ENCODE measurements at places on chromosomes 13 and 19.

GRCh38 chr13:47190696-47191305 lies 293.9 kb upstream of the HTR2A start:
- no peak for DNase-seq

GRCh38 chr13:75347457-75347856 lies 134.5 kb downstream of the TBC1D4 start:
- DNase-seq, result no peak

DNA sequence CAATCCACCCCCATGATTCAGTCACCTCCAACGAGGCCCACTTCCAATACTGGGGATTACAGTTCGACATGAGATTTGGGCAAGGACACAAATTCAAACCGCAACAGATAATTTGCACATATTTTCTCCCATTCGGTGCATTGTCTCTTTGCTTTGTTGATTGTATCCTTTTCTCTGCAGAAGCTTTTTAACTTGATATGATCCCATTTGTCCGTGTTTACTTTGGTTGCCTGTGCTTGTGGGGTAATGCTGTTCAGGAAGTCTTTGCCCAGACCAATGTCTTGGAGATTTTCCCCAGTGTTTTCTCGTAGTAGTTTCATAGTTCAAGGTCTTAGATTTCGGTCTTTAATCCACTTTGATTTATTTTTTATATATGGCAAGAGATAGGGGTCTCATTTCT lies 330.8 kb upstream of the SPRY2 start:
- no peak for DNase-seq

DNA sequence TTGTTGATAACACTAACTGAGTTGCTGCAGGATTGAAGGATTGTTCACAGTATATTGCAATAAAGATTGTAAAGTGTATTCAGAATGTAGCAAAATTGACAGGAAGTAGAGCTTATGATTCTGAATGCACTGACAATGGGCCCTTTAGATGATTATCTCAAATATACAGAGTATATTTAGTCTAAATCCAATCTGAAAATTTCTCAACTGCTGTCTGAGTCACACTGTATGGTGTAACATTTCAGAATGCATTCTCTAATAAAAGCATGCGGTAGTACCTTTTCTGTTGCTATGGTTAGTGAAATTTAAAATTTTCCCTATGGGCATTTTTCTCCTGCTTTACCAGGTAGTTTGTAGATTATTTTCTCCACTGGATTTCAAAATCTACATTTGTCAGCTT lies 365.2 kb downstream of the PCDH17 start:
- no peak for DNase-seq

- DNase-seq, result no peak
Measured at GRCh38 chr19:38304866-38305429, 897 bp downstream of the C19orf33 start.

GRCh38 chr13:43487885-43488284 lies 298.9 kb downstream of the ENOX1 start:
- no peak for DNase-seq

DNA sequence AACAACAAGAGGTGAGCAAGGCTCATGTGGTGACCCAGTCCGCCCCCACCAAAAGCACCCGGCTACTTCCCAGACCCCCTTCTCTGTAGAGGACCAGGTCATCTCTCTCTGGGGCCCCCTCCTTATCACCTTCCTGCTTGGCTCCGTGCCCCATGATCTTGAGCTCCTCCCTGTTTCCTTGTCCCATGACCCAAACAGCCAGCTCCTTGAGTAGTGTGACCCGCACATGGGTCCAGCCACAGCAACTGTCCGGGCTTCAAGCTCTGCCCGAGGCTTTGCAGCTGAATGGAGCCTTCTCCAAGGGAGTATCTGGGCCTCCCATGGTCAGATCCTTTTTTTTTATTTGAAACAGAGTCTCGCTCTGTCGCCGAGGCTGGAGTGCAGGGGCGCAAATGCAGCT lies 61.8 kb downstream of the MYO9B start:
- no peak for DNase-seq

DNA sequence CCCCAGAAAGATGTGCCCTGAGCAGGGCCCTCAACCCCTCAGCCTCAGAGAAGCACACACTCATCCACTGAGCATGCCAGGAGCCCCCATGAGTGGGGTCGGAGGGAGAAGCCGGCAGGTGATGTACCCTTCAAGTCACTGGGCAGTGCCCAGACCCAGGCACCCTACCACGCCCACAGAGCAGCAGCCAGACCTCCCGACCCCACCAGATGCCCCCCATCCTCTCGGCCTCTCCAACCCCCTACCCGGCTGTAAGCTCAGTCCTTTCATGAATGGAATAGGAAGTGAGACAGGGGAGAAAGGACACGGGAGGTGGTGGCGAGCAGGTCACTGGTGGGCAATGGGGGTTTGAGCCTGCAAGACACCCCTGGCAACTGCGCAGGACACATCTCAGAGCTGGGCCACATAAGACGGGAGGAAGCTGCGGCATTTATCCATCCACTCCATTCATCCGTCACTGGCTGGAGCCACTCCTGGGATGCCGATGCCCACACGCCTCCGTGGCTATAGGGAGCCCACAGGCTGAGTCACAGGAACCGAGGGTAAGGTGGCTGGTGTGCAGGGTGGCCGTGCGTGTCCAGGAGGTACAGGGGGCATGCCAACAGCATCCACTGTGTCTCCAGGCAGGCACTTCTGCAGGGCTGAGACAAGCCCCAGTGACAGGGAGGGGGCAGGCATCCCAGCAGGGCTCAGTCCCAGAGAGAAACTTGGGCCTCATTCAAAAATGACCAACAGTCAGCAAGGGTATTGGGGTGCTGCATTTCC lies 23.8 kb upstream of the VSTM2B start:
- no peak for DNase-seq

- DNase-seq, result no peak
Measured at GRCh38 chr13:61908906-61909615, 493.4 kb upstream of the PCDH20 start.

DNA sequence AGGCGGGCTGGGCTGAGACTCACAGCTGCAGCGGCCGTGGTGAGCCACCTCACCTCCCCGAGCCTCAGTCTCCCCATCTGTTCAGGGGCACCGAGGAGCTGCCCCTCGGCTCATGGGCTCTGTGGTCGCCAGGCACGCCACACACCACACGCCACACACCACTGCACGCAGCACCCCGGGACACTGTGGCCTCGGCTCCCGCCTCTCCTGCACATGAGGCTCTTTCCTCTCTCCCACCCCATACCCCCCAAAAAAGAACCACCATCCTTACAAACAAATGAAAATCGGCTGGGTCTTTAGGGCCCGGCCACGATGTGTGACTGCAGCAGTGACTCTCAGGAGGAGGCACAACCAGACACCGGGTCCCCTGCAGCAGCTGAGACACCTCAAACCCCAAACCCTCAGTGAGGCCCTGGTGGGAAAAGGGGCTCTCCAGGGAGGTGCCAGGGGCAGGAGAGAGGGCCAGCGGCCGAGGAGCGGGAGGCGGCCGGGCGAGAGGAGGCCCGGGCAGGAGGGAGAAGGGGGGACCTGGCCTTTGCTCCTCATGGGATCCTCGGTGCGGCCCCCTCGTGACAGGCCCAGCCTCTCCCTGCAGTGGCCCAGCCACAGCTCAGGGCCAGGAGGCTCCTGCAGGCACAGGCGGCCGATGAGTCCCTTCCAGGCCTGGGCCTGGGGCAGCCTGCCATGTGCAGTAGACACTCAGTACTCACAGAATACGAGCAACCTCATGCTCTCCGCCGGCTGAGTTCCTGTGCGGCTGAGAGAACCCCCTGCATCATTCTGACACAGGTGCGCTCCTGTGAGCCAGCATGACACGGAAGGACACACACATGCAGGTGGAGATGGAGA lies 66.3 kb downstream of the RASA3 start:
- DNase-seq, result no peak

DNA sequence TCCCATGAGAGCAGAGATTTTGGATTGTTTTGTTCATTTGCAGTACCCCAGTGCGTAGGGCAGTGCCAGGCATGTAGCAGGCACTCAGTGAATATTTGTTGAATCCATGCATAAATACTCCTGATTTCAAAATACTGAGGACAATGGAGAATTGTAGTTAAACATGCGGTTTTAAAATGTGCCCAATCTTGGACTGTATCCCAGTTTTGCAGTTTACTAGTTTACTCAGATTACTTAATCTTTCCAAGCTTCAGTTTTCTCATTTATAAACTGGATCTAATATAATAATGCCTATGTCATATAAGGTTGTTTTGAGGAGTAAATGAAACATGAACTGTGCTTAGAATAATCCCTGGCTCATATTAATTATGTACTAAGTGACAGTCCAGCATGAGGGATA lies 39.0 kb downstream of the RCBTB2 start:
- no peak for DNase-seq

GRCh38 chr13:113528101-113528812 lies 37.7 kb upstream of the DCUN1D2 start:
- no peak for DNase-seq

GRCh38 chr19:16258440-16258903 lies 60.8 kb downstream of the AP1M1 start:
- no peak for DNase-seq

- no peak for DNase-seq
Measured at GRCh38 chr19:8306235-8307054, 1.7 kb downstream of the CD320 start.

GRCh38 chr13:59891053-59891452 lies 272.7 kb downstream of the DIAPH3 start:
- DNase-seq, result no peak

GRCh38 chr19:47408156-47408938 lies 11.0 kb downstream of the MEIS3 start:
- no peak for DNase-seq

- DNase-seq, result peak; percentile 76
Measured at GRCh38 chr19:13118424-13119193, 545 bp downstream of the NACC1 start.

DNA sequence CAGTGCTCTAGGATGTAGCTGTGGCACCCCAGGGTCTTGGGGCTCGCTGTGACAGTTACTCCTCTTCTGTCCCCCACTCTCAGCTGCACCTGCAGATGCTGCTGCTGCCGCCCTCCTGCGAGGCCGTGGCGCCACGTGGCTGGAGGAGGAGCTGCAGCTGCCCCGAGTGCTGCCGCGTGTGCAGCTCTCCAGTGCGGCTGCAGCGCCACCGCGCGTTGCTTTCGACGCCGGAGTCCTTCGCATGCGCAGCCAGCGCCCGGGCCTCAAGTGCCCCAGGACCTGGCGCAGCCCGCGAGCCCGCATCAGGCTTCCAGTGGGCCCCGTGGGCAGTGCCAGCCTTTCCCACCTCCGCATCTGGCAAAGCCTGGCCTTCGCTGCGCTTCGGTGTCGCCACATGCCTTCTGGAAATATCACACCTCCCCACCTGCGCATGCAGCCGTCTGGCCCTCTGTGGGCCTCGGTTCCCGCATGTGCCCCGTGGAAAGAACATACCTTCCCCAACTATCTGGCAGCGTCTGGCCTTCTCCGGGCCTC lies 692 bp upstream of the ZNF580 start:
- peak; percentile 60 for DNase-seq

GRCh38 chr13:110980921-110981320 lies 66.1 kb upstream of the ANKRD10 start:
- DNase-seq, result no peak

DNA sequence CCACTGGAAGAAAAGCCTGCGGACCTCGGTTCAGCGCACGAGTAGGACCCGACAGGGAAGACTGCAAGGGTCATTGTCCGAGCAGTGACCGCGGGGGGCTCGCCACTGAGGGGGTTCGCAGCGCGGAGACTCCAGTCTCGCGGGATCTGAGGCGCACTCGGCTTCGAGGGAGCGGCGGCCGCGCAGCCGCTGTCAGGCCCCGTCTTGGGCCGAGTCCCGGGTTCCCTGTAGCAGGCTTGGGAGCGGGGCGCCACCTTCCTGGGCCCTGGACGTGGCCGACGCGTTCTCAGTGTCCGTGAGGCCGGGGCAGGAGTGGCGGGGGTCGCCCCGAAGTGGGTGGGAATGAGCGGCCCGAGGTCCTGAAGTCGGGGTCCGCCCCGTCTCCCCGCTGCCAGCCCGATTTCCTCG lies 474 bp upstream of the FAM174C start:
- no peak for DNase-seq

GRCh38 chr19:49565261-49565660 lies 15.1 kb downstream of the NOSIP start:
- no peak for DNase-seq

DNA sequence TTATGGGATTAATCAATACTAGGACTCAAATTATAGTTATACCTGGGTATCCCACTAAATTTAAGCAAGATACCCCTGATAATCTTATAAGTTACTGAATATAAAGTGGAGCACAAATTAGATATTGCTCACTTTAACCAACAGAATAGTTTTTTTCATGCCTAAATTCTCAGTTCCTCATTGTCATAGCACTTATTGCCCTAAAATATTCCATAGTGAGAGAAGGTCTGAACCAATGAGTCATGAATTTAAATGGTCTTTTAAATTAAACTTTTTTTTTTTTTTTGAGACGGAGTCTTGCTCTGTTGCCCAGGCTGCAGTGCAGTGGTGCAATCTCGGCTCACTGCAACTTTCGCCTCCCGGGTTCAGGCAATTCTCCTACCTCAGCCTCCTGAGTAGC lies 42.4 kb downstream of the ZNF136 start:
- no peak for DNase-seq

- no peak for DNase-seq
Measured at GRCh38 chr19:57088133-57088532, 31.7 kb upstream of the USP29 start.

- DNase-seq, result no peak
Measured at GRCh38 chr13:48600374-48601364, 53.1 kb upstream of the CYSLTR2 start.

DNA sequence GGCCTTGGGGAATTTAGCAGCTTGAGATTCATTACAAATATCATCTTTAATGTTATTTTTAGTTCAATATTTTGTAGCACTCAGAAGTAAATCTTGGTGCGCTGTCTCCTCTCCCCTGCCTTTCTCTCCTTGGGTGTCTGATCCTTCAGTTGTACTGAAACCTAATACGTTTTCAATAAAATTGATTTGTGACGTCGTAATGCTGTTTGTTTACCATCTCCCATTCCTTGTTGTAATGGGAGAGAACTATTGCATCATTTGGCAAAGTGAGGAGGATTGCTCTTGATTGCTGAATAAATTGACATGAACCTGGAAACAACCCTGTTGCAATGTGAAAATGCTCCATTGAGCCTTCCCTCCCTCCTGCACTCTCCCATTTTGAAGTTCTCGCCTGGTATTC lies 43.2 kb upstream of the TSHZ3 start:
- DNase-seq, result no peak

DNA sequence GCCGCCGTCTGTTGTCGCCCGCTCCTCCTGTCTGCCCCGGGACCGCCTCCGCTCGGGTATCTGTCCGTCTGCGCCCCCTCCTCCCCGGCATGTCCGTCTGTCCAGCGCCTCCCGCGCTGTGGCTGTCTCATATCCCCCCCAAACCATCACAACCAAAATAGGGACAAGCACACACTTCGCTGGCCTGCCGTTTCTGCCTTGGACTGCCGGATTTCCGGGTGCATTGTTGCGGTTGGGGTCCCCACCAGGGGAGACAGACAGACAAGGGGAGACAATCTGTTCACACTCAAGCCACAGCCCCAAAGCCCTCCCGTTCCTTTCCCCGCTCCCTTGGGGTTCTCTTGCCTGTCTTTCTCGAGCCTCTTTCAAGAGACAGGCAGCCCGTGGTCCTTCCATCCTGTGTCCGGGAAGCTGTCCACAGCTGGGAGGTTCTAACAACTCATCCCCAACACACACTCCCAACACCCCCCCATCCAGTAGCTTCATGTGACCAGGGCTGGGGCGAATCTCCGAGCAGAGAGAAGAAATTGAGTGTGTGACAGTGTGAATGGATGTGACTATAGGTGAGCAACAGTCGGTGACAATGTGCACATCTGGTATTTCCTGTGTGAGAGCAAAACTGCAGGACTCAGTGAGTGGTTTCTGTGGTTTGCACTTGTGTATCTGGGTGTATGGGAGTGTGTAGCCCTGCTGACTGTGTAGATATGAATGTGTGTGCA lies 16.5 kb upstream of the FOSB start:
- DNase-seq, result no peak
